Activated naive CD4-positive, alpha-beta T cell treated with anti-CD3 and anti-CD28 coated beads for 36 hours (primary cell): ENCODE measurements at places on chromosomes 13 and 19. TPM values are rescaled to one million over a fixed set of nuclear protein-coding genes. Genes with fewer than 3 reads are reported as not detected.

Gene CHAMP1
- 50.6 TPM for total RNA-seq

Gene CYTH2
- total RNA-seq, result 36.7 TPM

Gene ZNF792
- total RNA-seq, result 3.5 TPM

Gene PTGIR
- 16.3 TPM for total RNA-seq

Gene CTXN1
- not detected for total RNA-seq

Gene APC2
- total RNA-seq, result 0.07 TPM

Gene BST2
- 117 TPM for total RNA-seq

Gene KASH5
- total RNA-seq, result 3.2 TPM

Gene ZNF528
- 3.7 TPM for total RNA-seq

Gene PEPD
- 35.8 TPM for total RNA-seq

Gene DPF1
- total RNA-seq, result 0.41 TPM

Gene ZNF471
- 0.29 TPM for total RNA-seq

Gene TSSK6
- total RNA-seq, result 4.5 TPM

Gene CYP4F11
- not detected for total RNA-seq

Gene PCDH17
- total RNA-seq, result not detected

Gene C19orf85
- total RNA-seq, result not detected

Gene KLF1
- 0.21 TPM for total RNA-seq

Gene VSIG10L
- 1.4 TPM for total RNA-seq

Gene TBXA2R
- total RNA-seq, result 0.42 TPM

Gene IRGC
- not detected for total RNA-seq

Gene ZNF491
- total RNA-seq, result 1.2 TPM

Gene SIAH3
- 0.07 TPM for total RNA-seq

Gene ATP8A2
- total RNA-seq, result 0.24 TPM

Gene HRC
- not detected for total RNA-seq

Gene RASAL3
- 66.2 TPM for total RNA-seq

Gene CYP2A6
- not detected for total RNA-seq

Gene ZNF816
- 10.7 TPM for total RNA-seq

Gene UBE2L5
- not detected for total RNA-seq

Gene SIGLEC10
- total RNA-seq, result not detected

Gene LRRC4B
- not detected for total RNA-seq

Gene IL4I1
- total RNA-seq, result 7.2 TPM

Gene RFX1
- 13.8 TPM for total RNA-seq

Gene IL11
- not detected for total RNA-seq

Gene ZIK1
- total RNA-seq, result 3.6 TPM

Gene GGN
- total RNA-seq, result 0.26 TPM

Gene MFSD12
- total RNA-seq, result 31.3 TPM

Gene SPACA7
- not detected for total RNA-seq

Gene RNF113B
- not detected for total RNA-seq

Gene OVOL3
- total RNA-seq, result not detected

Gene ERICH4
- not detected for total RNA-seq

Gene LIPE
- 30.2 TPM for total RNA-seq
